ENCODE measurements at places on chromosomes 13 and 19. TPM values are rescaled to one million over a fixed set of nuclear protein-coding genes. Genes with fewer than 3 reads are reported as not detected.

DNA sequence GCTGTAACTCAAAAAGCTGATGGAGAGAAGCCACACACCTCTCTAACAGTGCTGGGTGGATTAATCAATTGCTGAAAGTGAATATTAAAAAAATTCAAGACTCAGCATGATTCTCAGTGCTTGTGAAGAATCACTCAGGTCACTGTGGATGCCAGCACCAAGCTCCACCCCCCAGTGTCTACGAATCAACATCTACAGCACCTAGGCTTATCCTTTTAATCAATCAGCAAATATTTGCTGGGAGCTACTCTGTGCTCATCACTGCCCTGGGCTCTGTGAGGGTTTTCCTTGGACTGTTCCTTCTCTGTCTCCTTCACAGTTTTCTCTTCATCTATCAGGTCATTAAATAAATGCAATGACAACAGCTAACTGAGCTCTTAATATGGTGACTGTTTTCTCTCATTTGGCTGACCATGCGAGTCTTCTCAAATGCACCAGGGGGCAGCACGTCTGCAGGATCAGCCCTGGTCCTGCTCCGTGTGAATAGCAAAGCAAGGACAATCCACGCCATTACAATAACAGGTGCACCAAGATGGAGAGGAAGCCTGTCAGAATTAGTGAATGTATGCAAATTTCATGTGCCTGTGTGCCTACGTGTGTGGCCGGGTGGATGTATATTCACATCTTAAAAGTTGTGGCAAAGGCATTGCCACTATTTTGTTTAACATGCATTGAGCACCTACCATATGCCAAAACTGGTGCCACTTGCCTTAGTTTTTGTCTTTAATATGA, 14.6 kb upstream of the C13orf42 start:
- DNase-seq = peak; percentile 45

DNA sequence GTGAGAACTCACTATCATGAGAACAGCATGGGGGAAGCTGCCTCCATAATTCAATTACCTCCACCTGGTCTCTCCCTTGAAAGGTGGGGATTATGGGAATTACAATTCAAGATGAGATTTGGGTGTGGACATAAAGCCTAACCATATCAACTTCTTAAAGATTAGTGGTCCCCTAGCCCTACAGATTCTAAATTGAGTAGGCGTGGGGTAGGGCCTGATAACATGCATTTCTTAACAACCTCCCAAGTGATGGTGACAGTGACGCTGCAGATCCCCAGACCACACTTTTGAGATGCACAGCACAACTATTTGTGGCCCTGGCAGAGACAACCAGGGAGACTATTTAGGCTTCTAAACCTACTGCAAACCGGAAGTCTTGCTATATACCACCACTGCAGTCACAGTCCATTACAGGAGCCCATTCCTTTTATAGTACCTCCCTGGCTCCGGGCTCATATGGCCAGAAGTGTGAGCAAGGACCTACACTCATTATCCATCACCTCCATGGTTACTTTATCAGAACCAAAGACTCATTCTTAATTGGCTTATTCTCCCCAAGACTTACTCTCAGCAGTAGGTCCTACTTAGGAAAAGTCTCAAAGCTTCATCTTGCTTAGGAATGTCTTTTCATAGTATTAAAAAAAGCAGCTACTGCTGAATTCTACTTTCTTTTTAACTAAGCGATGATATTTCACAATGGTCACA, 2.1 kb upstream of the DPY19L3 start:
- DNase-seq = no peak

OR7A5 gene
- not detected for total RNA-seq

B3GNT3 gene
- 0.47 TPM for total RNA-seq

RNF225 gene
- total RNA-seq = 1.9 TPM

Measured in T-cell (primary cell).